ENCODE measurements at places on chromosomes 7 and 10.

DNA sequence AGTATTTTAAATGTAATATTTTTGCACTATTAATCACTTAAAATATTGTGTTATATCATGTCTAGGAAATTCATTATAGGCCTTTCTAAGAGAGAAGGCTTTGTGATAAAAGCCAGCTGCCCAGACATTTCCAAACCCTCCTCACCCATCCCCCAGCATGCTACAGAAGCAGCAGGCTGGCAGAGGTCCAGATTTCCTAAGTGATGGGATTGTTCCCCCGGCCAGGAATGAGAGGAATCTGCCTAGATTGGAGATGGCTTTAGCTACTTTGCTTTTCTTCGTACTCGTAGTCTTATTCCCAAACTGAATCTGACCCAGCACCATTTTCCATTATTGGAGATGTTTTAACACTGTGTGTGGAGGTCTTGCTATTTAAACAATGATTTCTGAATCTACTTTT, 29.4 kb downstream of the CDK14 start:
- peak; percentile 30 for DNase-seq

- DNase-seq = no peak
Observed at GRCh38 chr7:131816391-131817007, 260.1 kb upstream of the PODXL start.

DNA sequence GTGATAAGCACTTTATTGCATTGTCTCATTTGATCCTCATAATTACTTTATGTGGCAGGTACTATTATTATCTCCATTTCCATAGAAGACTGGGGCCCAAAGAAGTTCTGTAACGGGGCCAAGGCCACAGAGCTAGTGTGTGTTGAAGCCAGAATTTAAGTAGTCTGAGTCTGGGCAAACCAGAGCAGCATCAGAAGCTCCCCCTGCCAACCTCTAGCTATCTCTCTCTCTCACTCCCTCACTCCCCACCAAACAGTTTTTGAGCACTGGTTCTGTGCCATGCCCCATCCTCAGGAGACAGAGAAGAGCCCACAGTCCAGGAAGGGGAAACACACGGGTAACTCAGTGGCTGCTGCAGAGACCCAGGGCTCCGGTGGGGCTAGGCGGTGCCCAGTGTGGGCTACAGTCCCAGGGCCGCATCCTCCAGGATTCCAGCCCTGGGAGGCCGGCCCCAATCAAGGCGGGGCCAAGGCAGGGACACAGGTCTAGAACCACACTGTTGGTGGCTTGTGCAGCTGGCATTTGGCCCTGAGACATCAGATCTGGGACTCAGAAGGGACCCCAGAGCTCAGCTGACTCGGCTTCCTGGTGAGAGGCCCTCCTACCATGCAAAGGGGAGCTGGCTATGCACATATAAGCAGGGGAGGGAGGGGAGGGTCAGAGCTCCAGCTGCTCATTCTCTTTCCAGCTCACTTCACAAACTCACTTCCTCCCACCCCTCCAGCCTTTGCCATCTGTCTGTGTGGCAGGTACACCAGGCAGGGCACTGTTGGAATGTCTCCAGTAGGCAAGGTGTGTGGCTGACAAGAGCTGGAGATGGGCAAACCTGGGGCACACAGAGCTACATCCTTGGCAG, 34.4 kb downstream of the COL13A1 start:
- DNase-seq = no peak

DNA sequence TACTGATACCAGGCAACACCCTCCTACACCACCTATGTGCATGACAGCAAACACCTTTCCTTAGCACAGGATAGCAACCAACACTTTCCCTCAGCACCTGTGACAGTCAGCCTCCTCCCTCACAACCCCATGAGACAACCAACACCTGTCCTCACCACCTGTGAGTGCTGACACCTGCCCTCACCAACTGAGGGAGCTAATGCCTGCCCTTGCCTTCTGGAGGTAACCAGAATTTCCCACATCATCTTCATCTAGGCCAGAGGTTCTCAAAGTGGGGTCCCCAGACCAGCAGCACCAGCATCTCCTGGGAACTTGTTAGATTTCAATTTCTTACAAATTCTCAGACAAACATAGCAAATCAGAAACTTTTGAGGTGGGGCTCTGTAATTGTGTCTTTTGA, 112.5 kb downstream of the GRID1 start:
- DNase-seq = no peak

DNA sequence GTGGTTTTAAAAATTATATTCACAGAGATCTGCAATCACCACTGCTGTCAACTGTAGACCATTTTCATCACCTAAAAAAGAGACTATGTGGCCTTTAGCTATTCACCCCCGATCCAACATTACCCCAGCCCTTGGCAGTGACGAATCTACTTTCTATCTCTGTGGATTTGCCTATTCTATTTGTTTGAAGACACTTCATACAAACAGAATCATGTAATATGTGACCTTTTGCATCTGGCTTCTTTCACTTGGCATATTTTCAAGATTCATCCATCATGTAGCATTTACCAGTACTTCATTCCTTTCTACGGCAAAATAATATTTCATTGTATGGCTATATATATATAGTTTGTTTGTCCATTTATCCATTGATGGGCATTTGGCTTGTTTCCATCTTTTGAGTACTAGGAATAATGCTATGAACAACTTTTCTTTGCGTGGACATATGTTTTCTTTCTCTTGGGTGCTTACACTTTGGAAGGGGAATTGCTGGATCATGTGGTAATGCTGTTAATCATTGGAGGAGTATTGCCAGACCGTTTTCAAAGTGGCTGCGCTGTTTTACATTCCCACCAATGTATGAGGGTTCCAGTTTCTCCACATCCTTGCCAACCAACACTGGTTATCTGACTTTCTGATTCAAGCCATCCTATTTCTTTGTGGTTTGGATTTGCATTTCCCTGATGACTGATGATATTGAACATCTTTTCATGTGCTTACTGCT, 22.3 kb downstream of the ADAMTS14 start:
- peak; percentile 88 for DNase-seq

DNA sequence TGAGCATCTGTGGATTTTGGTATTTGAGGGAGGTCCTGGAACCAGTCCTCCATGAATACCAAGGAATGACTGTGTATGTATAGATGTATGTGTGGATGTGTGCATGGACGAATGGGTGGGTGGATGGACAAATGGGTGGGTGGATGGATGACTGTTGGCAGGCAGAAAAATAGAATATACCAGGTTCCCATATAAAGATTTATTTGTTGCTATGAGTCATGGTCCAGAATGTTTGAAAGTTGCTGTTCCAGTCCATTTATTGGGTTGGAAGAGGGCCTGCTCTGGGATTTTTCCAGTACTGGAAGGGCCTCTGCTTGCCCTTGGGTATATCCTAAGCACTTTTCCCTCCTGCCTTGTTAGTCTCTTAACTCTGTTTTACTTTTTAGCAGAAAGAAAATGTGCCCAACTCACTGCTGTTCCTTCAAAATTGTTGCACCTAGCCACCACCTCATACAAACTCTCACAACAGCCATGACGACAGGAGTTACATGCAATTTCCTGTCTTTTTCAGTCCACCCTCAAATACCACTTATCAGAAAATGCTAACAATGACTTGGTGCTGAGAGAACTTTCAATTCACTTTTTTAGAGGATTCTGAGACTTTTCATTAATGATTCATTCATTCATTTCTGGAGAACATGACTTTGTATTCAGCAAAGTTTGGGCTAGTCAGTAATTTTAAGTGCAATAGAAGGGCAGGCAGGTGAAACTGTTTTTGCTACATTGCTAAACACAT, 108.1 kb downstream of the EEPD1 start:
- peak; percentile 30 for DNase-seq

- peak; percentile 79 for DNase-seq
Observed at GRCh38 chr10:17062493-17062892, 67.1 kb downstream of the CUBN start.

DNA sequence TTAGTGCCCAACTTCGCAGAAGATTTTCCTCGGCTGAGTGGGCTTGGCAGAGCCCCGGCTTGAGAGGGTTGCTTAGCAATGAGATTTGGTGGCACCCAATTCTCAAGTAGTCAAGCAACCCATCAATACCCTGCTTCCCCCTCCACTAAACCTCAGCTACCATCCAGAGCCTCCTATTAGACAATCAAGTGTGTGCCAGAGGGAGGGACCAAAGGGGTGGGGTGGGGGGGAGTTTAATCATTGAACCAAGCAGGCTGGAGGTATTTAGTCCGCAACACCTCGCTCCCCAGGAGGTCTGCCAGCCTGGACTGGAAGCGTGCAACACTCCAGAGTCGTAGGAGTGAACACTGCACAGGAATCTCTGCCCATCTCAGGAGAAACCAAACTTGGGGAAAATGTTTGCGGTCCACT, at the start of gene HKDC1:
Gene HKDC1, plus strand, starts transcription at position 292 of the 411 bp plus-strand sequence. Its CDS starts 104 bp downstream, at position 396.
- no peak for DNase-seq

GRCh38 chr10:30088178-30088577, 28.8 kb upstream of the JCAD start:
- no peak for DNase-seq

DNA sequence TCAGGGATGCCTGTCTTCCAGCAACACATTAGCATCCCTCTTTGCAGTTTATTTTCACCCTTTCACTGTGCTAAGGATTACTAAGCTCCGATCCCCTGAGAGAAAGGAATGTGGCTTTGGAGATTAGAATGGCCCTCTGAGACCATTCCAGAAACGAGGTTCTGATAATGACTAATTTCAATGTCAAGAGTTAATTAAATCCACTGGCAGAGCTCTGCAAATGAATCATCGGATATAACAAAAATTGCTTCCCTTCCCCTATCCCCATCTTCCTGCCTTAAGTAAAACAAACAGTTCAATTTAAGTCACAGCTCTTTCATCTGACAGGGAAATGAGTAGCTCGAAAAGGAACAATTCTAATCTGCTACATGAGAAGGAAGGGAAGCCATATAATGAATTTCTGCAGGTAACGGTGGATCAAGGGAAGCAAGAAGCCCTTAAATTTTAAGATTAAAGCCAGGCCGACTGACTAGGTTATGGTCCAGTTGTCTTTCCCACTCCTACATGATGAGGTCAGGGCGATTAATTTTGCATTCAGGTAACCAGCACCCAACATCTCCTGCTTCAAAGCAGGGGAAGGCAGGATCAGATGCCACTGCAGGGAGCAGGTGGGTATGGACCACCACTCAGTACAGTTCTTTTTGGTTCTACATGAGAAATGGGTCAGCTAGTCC, 50.5 kb downstream of the MALSU1 start:
- peak; percentile 85 for DNase-seq

GRCh38 chr10:9875353-9875752, 1142.3 kb upstream of the CELF2 start:
- no peak for DNase-seq

GRCh38 chr10:122018951-122019413, 30.0 kb downstream of the TACC2 start:
- DNase-seq = no peak

- no peak for DNase-seq
Observed at GRCh38 chr7:124413029-124413428, 352.6 kb downstream of the GPR37 start.

DNA sequence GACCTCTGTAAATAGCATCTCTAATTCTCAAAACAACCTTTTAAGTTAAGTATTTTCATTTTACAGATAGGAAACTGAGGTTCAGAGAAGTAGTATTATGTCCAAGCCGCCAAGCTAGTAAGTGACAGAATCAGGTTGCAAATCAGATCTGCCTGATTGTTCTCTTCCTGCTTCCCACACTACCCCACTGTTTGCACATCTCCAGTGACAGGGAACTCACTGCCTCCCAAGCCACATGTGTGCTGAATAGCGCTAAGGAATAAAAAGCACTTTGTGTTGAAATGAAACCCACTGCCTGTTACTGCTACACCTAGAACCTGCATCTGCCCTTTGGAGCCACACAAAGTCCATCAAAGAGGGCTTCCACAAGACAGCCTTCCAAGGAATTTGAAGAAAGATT, 45.1 kb upstream of the WDR11 start:
- DNase-seq = no peak

- peak; percentile 86 for DNase-seq
Observed at GRCh38 chr7:129664029-129665012, 52.8 kb downstream of the NRF1 start.

- DNase-seq = peak; percentile 51
Observed at GRCh38 chr10:128859738-128860386, 607.2 kb upstream of the MGMT start.

DNA sequence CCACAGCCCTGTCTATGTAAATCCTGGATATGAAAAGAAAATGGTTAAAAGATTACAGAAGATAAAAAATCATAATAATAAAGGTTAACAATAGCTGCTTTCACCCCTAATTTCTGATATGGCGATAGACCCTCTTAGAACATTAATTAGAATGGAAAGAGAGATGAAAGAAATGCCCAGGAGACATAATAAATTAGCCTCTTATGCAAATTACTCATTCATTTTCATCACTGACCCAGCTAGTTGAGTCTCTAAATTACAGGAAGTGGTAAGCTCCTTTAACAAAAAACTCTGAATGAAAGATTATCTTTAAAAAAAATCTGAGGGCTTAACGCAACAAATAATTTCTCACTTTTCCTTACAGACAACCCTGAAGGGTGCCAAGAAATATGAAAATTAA, 12.4 kb downstream of the GFRA1 start:
- no peak for DNase-seq

DNA sequence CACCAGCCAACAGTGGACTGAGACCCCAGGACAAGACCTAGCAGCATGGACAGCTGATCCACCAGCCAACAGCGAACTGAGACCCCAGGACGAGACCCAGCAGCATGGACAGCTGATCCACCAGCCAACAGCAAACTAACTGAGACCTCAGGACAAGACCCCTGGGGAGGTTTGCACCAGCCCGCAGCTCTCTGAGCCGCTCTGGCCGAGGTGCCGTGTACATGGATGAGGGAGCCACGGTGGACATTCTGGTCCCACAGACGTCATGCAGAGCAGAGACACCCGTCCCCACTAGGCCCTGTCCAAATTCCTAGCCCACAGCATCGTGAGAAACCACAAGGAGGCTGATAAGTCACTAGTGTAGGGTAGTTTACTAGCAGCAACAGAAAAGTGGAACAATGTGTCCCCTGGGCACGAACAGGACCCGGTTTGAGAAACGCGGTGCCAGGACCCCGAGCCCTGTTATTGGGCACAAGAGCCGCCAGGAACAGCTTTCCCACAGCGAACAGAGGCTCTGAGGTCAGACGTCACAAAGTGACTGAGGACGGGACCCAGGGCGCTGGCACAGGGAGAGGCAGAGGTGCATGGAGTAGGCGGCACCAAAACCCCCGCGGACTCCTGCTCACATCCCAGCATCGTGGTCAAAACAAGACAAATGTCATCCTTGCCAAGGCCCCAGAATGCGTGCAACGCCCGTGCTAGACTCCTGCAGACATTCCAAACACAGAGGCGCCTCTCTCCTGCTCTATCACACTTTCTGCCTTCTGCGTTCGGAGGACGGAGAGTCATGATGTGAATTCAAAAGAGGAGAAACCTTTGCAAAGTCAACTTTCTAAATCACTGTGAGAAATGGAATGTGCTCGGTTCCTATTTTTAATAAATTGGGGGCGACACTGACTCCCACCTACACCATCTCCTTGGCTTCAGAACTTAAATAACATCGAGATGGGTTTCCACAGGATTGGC, 8.1 kb downstream of the STK32C start:
- DNase-seq = no peak

DNA sequence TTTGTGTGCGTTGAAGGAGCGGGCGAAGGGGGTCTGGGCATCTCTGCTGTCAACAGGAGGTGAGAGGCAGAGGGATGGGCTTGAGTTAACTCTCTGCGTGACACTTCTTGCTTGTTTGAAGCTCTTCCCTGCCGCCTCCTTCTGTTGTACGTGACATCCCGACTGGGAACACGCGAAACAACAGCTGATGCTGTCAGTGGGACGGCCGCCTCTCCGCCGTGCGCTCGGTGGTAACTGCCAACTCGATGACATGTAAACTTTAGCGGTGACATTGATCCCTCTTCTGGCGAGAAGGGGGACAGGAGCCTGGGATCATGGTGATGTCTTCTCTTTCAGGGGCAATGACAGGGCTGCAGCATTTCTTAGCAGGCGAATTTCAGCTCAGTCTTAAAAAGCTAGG, 394.5 kb downstream of the TYW1 start:
- DNase-seq = no peak

Data from GM23248 (cell line).